CD8-positive, alpha-beta memory T cell (primary cell): ENCODE measurements at places on chromosomes 16 and 17. TPM values are rescaled to one million over a fixed set of nuclear protein-coding genes. Genes with fewer than 3 reads are reported as not detected.
A peak's percentile ranks its signal among the peaks of the same experiment; 100 is the strongest.

DNA sequence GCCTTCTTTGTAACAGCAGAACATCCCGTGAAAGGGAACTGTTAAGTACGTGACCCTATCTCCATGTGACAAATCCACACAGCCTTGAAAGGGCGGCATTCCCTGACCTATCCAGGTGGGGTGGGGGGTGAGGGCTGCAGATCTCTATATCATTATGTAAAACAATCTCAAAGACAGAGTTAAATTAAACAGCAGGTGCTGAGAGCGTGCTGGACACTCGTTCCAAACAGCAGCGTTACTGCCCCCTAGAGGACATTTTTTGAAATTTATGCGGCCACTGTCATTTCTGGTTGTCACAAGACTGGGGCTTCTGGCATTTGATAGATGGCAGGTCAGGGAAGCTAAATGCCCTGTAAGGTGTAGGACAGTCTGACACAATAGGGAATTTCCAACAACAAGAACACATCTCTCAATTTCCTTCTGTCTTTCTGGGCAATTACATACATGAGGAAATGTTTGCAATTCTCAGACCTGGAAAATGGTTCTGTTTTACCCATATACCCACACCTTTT lies 6.7 kb upstream of the SLC25A39 start:
- H3K4me1 ChIP-seq: peaks cover 4% of the 10 kb centered on the region
- DNase-seq: peak; percentile 65
- H3K4me3 ChIP-seq: no peak overlapping the region
- H3K36me3 ChIP-seq: no peaks in the 10 kb centered on the region

- no peaks in the 10 kb centered on the region for H3K27me3 ChIP-seq
- no peak for DNase-seq
- no peak overlapping the region for H3K27ac ChIP-seq
- no peak overlapping the region for H3K4me3 ChIP-seq
Measured at GRCh38 chr16:27756206-27756970, 206.4 kb downstream of the KATNIP start.

- no peak for DNase-seq
- H3K36me3 ChIP-seq: no peaks in the 10 kb centered on the region
- no peak overlapping the region for H3K4me3 ChIP-seq
- no peaks in the 10 kb centered on the region for H3K27me3 ChIP-seq
Measured at GRCh38 chr16:74035816-74036215, 260.8 kb upstream of the PSMD7 start.

DNA sequence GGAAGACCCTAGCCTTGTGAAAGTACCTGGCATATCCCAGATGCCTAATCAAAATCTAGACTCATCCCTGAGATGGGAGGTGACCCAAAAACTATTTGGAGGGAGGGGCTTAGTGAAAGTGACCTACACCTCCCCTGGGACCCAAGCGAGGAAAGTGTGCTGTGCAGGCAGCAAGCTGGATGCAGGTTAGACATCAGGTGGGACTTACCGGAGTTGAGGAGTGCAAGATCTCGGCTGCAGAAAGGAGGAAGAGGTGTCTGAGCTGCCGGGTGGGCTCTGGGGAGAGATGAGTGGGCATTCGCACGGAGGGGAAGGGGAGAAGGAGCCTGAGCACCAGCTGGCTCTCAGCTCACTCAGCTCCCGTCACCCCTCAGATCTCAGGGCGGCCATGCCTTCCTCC lies 10.3 kb upstream of the SBK1 start:
- no peaks in the 10 kb centered on the region for H3K27me3 ChIP-seq
- no peak overlapping the region for H3K27ac ChIP-seq
- no peak overlapping the region for H3K4me3 ChIP-seq

DNA sequence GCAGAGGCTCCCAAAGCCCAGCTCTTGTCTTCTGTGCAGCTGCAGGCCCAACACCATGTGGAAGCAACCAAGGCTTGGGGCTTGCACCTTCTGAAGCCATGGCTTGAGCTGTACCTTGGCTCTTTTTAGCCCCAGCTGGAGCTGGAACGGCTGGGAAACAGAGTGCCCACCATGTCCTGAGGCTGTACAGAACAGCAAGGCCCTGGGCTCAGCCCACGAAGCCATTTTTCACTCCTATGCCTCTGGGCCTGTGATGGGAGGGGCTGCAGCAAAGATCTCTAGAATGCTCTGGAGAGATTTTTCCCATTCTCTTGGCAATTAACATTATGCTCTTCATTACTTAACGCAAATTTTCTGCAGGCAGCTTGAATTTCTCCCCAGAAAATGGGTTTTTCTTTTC lies 68.1 kb downstream of the CDRT15 start:
- no peaks in the 10 kb centered on the region for H3K27me3 ChIP-seq
- no peak for DNase-seq
- H3K4me3 ChIP-seq: no peak overlapping the region
- no peaks in the 10 kb centered on the region for H3K36me3 ChIP-seq
- no peak overlapping the region for H3K27ac ChIP-seq
- H3K4me1 ChIP-seq: no peaks in the 10 kb centered on the region

DNA sequence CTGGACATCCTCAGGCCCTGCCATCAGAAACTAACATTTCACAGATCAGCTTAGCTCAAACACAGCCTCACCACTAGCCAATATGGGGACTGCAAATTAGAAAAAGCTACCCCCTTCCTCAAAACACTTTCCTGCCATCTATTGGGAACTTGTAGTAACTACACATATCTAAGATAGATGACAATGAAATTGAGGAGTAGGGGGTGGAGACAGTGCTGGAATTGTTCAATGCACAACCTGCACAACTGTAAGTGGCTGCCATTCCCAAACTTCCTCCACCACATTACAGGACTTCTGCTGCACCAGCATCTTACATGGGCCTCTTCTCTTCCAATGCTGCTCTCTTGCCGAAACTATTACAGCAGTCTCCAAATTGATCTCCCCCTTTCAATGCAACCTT lies 21.9 kb downstream of the AIPL1 start:
- no peaks in the 10 kb centered on the region for H3K4me1 ChIP-seq
- H3K4me3 ChIP-seq: no peak overlapping the region
- H3K27ac ChIP-seq: no peak overlapping the region
- H3K27me3 ChIP-seq: no peaks in the 10 kb centered on the region
- H3K36me3 ChIP-seq: no peaks in the 10 kb centered on the region

The C16orf54 gene
- 32.3 TPM for total RNA-seq

The ARHGAP44 gene
- total RNA-seq: not detected

The CD79B gene
- 22.2 TPM for total RNA-seq

The TSNAXIP1 gene
- total RNA-seq: 1.5 TPM

The ASPA gene
- not detected for total RNA-seq
